Activated CD4-positive, alpha-beta T cell treated with anti-CD3 and anti-CD28 coated beads for 24 hours (primary cell): ENCODE measurements at places on chromosomes 12 and 14.
A peak's percentile ranks its signal among the peaks of the same experiment; 100 is the strongest.

GRCh38 chr14:92641306-92641705 is 107.1 kb downstream of the LGMN start:
- DNase-seq = no peak

- no peak for DNase-seq
Measured at GRCh38 chr14:105261781-105262180, 13.4 kb downstream of the BTBD6 start.

- no peak for DNase-seq
Measured at GRCh38 chr12:45406988-45407850, 191.3 kb downstream of the ANO6 start.

DNA sequence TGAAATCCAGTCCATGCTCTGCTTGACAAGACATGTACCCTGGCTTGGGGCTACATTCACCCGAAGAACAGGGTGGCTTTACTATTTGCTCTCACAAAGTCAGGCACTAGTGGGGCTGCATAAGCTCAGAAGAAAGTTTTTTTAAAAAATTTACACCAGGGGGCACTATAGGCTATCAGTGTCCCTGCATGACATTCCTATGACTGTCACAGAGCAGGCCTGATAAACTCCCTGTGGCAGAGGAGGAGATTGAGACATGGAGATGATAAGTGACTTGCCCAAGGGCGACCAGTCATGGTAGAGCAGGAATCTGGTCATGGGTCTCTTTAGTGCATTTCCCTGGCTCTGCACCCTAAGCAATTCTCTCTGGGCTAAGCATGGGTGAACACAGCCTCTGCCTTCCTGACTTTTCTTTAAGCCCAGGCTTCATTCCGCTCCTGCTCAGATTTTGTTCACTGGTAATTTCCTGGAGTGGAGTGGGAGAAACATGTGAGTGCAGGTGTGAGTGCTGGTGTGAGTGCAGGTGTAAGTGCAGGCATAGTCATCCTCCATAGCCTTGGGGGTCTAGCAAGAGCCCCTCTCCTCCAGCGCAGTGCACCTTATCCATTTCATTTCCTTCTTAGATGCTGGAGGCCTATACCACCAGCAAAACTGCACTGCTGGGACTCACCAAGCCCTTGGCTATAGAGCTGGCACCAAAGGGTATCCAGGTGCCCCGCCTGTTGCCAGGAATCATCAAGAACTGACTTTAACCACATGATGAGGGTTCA is 91.6 kb downstream of the DHRS2 start:
- DNase-seq = no peak

DNA sequence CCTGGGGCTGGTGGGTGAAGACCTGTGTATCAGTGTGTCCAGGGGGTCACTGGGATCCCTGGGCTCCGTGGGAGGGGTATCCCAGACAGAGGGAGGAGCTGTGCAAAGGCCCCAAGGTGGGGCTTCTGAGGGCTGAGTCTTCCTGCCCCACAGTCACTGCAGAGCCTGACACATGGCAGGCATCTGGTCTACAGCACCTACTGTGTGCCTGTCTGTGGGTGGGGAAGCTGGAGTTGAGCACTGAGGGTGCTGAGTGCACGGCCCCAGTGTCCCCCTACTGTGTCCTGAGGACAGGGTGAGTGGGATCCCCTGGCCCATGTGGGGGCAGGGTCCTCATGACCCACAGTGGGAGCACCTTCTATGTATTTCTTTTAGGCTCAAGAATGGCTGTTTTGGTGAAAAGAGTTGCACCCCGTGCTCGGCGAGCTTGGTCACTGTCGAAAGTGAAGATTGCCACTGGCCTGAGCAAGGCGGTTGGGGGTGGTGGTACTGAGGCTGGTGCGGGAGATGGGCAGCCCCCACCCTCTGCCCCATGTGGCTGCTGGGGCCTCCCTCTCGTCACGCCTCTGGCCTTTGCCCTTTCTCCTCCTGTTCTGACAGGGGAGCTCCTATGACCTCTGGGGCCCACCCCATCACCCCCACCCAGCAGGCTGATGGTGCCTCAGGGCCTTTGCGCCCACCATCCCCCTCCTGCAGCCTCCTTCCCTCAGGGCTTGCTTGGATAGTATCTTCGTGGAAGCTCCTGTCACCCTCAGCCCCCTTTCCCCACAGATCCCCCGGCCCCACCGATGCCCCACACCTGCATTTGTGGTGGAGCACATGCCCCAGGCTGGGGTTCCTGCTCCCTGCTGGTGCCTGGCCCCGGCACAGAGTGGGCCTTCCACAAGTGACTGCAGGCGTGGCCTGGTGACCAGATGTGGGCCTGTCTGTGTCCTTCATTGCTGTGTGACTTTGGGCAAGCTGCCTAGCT is 55.8 kb downstream of the BEGAIN start:
- no peak for DNase-seq

DNA sequence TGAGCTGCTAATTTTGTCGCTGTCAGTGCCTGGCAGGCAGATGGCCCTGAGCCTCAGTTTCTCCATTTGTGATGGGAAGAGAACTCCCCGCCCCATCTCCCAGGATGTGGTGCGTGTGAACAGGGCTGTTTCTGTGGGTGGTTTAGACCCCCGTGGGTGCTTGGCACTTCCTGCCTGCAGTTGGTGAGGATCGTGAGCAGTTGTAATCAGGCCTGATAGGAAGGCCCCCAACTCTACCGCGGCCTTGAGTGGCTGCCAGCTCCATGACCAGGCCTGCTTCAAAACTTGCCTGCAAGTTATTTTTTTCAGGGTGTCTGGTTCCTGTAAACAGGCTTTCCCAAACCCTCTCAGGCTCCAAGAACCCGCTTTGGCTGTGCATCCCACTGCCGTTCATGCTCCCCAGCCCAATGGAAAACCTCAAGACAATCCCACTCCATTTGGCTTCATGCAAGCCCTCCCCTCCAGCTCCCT is 138.4 kb downstream of the ZFP36L1 start:
- no peak for DNase-seq

DNA sequence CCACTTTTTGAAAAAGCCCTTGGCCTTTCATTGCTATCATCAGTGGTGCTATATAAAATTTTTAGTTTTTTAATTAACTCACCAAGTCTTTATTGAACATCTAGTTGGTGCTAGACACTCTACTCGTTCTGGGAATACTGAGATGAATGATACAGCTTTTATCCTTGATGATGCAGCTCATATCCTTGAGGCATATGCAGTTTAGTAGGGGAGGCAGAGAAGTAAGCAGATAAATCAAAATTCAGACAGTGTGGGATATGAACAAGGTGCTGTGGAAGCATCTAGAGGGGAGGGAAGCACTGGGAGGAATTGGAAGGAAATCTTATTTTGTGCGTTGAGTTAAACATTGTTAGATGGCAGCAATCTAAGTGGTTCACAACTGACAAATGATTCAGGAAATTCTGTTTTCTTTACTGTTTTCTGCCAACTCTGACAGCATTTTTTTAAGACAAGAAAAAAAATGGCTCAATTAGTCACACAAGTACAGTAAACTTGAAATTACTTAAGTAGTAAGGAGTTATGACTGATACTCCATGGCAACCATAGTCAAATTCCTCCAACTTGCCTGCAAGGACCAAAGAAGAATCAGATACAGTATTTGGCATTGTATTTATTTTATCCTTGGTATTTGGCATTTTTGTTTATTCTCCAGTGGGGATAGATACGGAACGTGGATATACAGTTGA is 119.2 kb downstream of the TMTC2 start:
- DNase-seq = no peak

DNA sequence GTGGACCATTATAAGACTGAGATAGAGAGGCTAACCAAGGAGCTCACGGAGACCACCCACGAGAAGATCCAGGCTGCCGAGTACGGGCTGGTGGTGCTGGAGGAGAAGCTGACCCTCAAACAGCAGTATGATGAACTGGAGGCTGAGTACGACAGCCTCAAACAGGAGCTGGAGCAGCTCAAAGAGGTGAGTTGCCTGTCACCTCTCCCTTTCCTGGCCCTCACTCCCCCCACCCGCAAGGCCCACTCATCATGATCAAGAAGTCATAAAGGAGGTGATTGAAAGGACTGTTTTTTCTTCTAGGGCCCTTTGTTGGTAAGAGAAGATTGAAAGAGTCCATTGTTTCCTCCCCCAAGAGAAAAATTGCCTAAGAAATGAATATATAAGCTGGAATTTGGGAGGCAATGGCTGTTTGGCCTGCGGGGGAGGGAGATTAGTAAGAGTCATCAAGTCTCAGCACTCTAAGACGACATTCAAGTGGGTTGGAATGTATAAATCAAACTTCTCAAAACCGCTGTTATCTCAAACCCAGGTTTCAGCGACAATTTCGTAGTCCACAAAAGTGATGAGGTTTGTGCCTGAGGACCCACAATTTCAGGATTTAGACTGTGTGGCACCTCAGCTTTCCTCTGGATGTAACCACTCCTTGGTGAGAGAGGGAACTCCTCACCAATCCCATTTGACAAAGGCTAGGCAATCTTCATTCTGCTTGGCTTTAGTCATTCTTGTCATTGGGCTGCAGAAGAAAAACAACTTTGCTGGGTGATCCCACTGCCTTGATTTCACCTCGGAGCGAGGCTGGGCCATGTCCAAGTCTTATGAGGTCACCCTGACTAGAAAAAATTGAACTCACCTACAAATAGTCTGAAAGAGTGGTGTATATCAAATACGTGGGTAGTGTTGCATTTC is 966 bp downstream of the BICD1 start:
- peak; percentile 11 for DNase-seq

- DNase-seq = no peak
Measured at GRCh38 chr12:96225044-96225855, 31.1 kb downstream of the ELK3 start.

DNA sequence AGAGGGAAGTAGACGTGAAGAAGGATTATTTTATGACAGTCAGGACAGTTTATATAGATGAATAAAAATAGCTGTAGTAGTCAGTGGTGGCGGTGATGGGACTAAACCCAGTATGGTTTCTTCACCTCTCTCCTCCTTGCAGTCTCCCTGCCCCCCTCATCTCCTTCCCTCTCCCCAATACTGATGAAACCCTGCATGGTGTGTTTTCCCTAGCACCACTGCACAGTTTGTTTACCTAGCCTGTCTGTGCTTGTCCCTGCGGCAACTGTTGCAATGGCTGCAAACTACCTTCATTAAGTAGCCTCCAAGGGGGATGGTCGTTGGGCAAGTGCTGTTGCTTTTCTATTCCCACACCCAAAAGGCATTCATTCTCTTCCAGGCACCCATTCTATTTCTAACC is 14.7 kb downstream of the PCBP2 start:
- no peak for DNase-seq

- no peak for DNase-seq
Measured at GRCh38 chr12:61452076-61452475, 808.1 kb upstream of the USP15 start.
